CD4-positive, alpha-beta T cell treated with Interleukin-4 for 4 hours (primary cell): ENCODE measurements at places on chromosomes 1 and 21.

- no peak for DNase-seq
Measured at GRCh38 chr1:110067893-110068645, 2.4 kb downstream of the ALX3 start.

GRCh38 chr1:208083715-208084085, 160.5 kb downstream of the PLXNA2 start:
- no peak for DNase-seq

DNA sequence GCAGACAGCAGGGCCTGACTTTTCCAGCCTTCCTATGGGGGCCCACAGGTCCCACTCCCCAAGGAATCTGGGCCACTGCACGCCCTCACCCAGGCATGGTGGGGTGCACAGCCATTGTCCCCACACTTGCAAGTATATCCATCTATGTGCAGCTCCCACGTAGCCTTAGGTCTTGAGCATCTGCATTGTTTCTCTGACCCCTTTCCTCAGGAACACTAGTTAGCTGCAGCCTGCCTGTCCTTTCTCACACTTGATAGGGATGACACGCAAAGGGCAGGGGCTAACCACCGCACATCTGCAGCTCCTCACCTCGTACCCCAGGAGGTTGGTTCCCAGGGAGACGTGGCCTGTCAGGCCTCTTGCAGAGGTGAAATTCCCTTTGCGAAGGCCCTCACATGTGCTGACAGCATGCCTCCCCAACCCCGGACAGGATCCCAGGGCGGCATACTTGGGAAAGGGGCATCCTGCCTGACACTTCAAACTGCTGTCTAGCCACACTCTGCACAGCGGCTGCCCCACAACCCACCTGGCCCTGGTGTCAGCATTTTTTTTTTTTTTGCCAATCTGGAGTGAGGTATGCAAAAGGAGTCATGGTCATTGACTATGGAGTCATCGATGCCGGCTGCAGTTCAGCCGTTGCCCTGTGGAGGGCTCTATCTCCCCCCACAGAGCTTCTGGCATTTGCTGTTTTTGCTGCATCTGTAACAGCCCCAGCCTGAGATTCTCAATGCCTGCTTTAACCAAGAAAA, 5.0 kb downstream of the JMJD4 start:
- peak; percentile 39 for DNase-seq

DNA sequence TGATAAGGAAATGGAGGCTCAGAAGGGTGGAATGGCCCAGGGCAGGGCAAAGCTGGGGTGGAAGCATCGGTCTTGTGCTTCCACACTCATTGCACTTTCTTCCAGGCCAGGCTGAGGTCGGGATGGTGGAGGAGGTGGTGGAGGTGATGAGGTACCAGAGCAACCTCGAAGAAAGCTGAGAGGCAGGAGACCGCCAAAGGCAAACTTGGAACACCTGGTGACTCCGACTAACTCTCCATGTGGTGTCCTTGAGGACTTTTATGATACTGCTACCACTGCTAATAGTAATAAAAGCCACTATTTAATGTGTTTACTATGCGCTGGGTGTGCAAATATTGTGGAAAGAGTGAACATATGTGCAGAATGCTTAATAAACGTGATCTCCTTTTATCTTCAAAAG, 16.9 kb upstream of the BTG2 start:
- DNase-seq: no peak

DNA sequence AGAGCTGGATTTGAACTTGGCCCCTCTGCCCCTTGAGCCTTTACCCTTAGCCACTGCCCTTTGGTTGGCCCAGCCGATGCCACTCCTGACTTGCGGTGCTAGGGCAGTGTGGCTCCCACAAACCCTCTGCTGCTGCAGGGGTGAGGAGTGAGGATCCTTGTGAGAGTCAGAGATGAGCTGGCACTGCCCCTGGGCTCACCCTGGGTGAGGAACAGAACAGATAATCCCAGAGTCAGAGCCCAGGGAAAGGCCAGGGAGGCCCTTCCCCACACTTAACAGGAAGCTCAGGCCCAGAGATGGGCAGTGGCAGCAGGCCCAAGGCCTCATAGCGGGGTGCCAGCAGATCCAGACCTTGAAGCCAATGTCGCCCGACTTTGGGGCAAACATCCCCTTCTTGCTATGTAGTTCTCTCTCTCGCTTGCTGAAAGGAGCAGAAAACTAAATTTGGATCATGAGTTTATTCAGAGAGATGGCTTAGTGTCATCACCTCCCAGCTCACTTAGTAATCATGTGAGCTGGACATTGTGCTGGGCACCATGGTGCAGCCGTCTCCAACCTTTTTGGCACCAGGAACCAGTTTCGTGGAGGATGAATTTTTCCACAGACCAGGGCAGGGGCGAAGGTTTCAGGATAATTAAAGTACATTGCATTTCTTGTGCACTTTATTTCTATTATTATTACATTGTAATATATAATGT, 81.4 kb downstream of the IGSF21 start:
- no peak for DNase-seq

GRCh38 chr1:191963286-191963685, 195.0 kb upstream of the RGS18 start:
- no peak for DNase-seq

DNA sequence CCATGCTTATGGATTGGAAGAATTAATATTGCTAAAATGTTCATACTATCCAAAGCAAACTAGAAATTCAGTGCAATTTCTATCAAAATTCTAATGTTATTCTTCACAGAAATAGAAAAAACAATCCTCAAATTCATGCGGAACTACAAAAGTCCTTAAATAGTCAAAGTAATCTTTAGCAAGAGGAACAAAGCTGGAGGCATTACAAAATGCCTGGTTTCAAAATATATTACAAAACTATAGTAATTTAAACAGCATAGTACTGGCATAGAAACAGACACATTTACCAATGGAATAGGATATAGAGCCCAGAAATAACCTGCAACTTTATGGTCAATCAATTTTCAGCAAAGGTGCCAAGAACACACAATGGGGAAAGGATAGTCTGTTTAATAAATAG, 3.8 kb downstream of the CTSS start:
- DNase-seq: no peak

- DNase-seq: peak; percentile 19
Measured at GRCh38 chr1:62450301-62450700, 13.5 kb downstream of the USP1 start.

- DNase-seq: no peak
Measured at GRCh38 chr1:86750076-86750475, 45.7 kb downstream of the SH3GLB1 start.

- no peak for DNase-seq
Measured at GRCh38 chr1:226603022-226603857, 54.7 kb downstream of the STUM start.

- DNase-seq: no peak
Measured at GRCh38 chr1:168096296-168097165, 40.2 kb downstream of the GPR161 start.

GRCh38 chr1:9425859-9426258, 113.4 kb upstream of the SLC25A33 start:
- no peak for DNase-seq

GRCh38 chr1:155184835-155185782, 11.5 kb downstream of the TRIM46 start:
- no peak for DNase-seq

DNA sequence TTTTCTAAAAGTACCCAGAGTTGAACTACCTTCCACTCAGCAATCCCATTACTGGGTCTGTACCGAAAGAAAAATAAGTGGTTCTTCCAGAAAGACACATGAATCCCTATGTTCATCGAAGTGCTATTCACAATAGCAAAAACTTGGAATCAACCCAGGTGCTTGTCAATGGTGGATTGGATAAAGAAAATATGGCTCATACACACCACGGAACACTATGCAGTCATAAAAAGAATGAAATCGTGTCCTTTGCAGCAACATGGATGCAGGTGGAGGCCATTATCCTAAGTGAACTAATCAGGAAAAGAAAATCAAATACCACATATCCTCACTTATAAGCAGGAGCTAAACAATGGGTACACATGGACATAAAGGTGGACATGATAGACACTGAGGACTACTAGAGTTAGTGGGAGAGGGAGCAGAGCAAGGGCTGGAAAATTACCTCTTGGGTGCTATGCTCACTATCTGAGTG, 32.9 kb upstream of the JUN start:
- DNase-seq: no peak

DNA sequence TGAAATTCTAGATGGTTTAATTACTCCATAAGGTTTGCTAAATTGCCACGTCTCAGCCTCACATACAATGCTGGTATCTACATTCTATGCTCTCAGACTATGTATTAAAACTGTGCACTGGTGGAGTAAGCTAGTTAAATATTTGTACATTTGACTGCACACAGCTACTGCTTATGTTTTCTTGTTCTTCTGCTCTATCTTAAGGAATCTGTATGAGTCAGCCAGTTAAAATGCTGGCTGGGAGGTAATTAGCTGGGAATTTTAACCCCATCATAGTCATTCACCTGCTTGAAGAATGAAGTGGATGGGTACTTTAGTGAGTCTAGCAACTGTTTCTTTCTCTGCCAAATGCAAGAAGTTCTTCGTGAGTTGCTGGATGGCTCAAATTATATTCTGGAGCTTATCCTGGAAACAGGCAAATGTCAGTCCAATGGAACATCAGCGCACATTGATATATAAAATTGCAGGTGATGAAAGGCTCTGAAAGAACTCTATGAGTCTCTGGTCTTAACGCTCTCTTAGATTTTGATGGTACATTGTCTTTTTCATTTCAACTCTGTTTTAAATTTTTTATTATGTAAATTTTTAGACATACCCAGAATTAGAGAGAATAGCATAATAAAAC, 83.4 kb downstream of the BACH1 start:
- no peak for DNase-seq

DNA sequence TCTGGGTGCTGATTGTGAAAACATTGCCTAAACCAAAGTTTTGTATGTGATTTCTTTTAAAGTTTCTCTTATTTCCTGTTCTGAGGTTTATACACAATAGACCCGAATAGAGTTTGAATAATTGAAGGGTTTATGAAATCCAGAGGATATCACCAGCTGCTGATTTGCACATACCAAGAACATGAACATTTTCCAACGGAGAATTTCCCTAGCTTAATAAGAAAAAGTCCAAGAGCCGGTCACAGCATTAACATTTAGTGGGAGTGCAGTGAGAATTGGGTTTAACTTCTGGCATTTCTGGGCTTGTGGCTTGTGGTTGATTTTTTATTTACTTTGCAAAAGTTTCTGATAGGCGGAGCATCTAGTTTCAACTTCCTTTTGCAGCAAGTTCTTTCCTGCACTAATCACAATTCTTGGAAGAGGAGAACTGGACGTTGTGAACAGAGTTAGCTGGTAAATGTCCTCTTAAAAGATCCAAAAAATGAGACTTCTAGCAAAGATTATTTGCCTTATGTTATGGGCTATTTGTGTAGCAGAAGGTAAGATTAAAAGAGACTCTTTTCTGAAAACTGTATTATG, at the start of gene CFH:
Gene CFH (plus strand): TSS at position 407 of the 579 bp plus-strand sequence. CDS start 75 bp downstream, at position 482.
- DNase-seq: no peak

GRCh38 chr1:61259379-61260148, 177.2 kb downstream of the NFIA start:
- DNase-seq: no peak

DNA sequence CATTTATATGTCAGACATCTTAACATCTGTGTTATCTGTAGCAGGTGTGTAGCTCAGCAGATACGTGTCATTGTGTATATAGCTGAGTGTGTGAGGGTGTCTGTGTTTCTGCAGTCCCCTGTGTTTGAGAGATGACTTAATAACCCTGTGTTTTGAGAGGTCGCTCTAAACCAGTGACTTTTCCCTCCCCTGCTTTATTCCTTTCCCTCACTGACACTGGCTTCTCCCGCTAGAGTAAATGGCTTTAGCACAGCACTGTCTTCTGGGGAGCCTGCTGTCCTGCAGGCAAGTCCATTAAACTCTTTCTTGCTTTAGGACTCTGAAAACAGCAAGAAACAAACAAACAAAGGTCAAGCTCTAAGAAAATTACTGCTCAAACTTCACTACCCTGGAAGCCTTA, 53.0 kb downstream of the VANGL1 start:
- no peak for DNase-seq

- peak; percentile 81 for DNase-seq
Measured at GRCh38 chr1:152052606-152053005, 15.8 kb upstream of the S100A11 start.

GRCh38 chr1:119724611-119725218, 13.0 kb downstream of the PHGDH start:
- no peak for DNase-seq

DNA sequence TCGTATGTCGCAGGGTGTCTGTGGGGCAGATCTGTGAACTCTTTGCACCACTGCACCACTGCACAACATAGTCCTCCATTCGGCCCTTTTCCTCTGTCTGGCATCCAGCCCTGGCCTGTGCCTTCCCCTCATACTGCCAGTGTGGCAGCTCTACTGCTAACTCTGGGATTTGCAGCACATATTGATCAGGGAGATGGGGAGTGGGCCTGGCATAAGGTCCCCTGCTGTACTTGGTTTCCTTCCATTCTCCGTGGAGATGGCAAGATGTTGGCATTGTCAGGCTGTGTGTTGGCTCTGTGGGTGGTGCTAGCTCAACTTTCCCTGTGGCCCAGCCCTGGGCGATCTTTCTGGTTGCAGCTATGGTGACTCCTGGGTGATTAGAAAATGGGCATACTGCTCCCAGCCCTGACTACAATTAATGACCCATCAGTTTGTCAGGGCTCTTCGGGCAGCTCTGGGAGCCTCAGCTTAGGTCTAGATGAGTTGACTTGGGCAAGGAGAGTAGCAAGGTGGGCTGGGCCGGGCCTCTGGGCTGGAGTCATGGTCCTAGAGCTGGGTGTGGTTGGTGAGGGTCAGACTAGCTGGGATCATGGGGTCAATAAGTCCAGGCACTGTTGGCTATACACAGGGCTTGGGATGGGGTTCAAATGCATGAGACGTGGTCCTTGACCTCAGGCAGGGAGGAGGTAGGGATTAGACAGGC, 11.4 kb downstream of the PTPRU start:
- no peak for DNase-seq

DNA sequence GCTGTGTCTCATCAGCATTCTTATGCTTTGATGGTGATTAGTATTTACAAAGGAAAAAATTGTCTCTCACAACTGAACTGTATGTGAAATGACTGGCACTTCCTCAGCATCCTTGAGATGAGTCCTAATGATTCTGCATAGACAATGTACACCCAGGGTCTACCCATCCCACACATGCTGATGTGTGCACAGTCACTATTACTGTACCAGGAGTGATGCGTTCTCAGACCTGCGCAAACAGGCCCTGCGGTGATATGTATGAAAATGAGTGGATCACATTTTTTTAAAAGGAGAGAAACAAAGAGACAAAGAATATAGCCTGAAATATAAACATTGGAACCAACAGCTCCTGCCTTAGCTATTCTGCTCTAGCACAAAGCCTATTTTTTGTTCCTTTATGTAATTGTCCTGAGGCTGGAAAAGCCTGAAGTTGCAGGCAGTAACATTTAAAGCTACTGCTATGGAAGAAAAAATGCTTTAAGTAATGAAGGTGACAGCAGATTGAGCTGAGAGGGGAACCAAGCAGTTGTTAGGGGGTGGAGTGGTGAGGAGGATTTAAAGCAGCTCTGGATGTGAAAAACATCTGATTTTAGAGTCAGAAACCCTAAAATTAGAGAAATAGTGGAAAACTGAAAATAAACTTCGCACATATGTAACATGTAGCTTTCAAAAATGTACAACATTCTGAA, 5.5 kb downstream of the RCAN1 start:
- no peak for DNase-seq

GRCh38 chr1:42880384-42880783, 34.0 kb downstream of the ZNF691 start:
- no peak for DNase-seq
